ENCODE measurements at places on chromosomes 5 and 9.

GRCh38 chr9:134712926-134713325 is 71.3 kb downstream of the COL5A1 start:
- no peaks in the 10 kb centered on the region for H3K4me1 ChIP-seq
- H3K27ac ChIP-seq, result peak overlapping the region; percentile 4
- H3K27me3 ChIP-seq, result no peaks in the 10 kb centered on the region
- DNase-seq, result no peak
- H3K36me3 ChIP-seq, result peaks cover 10% of the 10 kb centered on the region
- no peak overlapping the region for H3K4me3 ChIP-seq

DNA sequence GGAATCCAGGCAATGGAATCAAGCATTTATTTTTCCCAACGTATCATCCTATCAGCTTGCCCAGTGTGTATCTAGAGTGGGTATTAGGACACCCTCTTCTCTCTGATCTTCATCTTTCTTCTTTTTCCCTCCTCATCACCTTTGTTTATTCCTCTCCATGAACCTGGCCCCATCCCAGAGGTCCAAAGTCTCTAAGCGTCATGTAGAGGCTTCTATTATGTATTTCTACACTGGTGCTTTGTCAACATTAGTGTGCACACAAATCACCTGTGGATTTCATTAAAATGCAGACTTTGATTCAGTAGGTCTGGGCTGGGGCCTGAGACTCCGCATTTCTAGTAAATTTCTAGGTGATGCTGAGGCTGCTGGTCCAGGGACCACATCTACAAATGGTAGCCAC is 19.8 kb upstream of the PIP5K1B start:
- no peak overlapping the region for H3K4me3 ChIP-seq
- H3K36me3 ChIP-seq, result no peaks in the 10 kb centered on the region
- no peak overlapping the region for H3K27ac ChIP-seq
- peaks cover 17% of the 10 kb centered on the region for H3K27me3 ChIP-seq

GRCh38 chr9:72363908-72364678 is 915 bp downstream of the ZFAND5 start:
- DNase-seq, result peak; percentile 38
- peak overlapping the region; percentile 92 for H3K27ac ChIP-seq
- H3K4me1 ChIP-seq, result peaks cover 51% of the 10 kb centered on the region
- H3K36me3 ChIP-seq, result peaks cover 17% of the 10 kb centered on the region
- peaks cover 3% of the 10 kb centered on the region for H3K27me3 ChIP-seq
- H3K4me3 ChIP-seq, result peak overlapping the region; percentile 95

DNA sequence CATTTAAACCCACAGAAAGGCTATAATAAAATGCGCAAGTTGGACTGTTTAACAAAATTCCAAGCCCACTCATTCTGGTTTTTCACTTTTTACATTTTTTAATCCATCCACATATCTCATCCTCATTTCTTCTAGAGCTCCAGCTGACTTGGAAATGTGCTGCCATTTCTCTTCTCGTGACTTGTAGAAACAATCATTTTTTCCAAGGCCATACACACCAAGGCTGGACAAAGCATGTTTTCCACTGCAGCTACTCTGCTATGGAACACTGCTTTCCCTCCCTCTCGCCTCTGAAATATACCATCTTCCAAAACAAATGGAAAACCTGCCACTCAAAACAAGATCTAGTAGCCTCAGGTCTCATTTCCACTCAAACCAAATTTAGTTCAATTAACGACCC is 141.1 kb downstream of the ESM1 start:
- H3K4me1 ChIP-seq, result peaks cover 13% of the 10 kb centered on the region
- H3K27ac ChIP-seq, result peak overlapping the region; percentile 39
- no peak for DNase-seq
- no peaks in the 10 kb centered on the region for H3K27me3 ChIP-seq

- H3K27ac ChIP-seq, result no peak overlapping the region
- peaks cover 16% of the 10 kb centered on the region for H3K4me1 ChIP-seq
- no peaks in the 10 kb centered on the region for H3K27me3 ChIP-seq
- DNase-seq, result no peak
Observed at GRCh38 chr5:132467287-132467984, 23.1 kb downstream of the IRF1 start.

DNA sequence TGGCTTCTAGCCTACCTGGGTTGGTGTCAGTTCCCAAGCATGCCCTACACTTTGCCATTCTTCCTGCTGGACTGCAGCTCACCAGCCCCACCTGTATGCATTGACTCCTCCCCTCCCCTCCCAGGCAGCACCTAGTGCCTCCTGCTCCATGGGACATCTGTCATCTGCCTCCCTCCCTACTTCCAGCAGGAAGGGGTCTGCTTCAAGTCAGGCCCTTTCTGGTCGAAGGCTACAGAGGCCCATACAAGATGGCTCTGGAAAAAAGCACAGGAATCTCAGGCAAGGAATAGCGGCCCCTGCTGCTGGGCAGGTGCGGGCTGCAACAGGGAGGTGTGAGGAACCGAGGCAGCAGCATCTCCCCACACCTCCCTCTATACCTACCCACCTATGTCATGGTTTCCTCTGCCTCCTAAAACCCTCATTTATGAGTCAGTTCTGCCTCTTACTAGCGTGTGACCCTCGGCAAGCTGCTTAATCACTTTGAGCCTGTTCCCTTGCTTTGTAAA is 19.7 kb downstream of the WWC1 start:
- H3K27ac ChIP-seq, result no peak overlapping the region
- H3K4me3 ChIP-seq, result no peak overlapping the region
- no peaks in the 10 kb centered on the region for H3K36me3 ChIP-seq
- no peak for DNase-seq
- peaks cover 20% of the 10 kb centered on the region for H3K4me1 ChIP-seq

DNA sequence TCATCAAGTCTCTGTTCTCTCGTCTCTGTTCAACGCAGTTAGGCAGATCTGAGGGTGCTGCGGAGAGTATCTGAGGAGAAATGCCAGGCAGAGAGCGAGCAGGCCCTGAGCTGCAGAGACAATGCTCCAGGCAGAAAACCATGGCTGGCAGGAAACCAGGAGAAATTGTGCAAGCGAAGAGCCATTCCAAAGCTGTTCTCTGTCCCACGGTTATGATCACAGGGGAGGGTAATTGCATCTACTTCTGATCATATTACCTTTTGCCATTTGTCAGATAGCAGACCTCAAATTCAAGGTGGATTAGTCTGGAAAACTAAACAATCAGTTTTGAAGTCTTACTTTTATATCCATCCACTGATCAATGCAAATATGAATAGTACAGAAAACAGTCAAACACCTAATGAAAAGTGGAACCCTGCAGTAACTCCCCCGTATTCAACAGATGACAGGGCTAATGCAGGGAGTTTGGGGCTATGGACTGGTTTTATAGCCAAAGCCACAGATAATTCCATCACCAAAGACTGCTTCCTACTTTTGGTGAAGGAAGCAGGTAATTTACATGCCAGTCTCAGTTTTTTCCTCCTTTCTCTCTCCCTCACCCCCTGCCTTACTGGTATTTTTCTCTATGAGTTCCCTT is 228.0 kb downstream of the DCP2 start:
- H3K27ac ChIP-seq, result no peak overlapping the region
- H3K36me3 ChIP-seq, result no peaks in the 10 kb centered on the region
- H3K4me3 ChIP-seq, result no peak overlapping the region
- no peak for DNase-seq

DNA sequence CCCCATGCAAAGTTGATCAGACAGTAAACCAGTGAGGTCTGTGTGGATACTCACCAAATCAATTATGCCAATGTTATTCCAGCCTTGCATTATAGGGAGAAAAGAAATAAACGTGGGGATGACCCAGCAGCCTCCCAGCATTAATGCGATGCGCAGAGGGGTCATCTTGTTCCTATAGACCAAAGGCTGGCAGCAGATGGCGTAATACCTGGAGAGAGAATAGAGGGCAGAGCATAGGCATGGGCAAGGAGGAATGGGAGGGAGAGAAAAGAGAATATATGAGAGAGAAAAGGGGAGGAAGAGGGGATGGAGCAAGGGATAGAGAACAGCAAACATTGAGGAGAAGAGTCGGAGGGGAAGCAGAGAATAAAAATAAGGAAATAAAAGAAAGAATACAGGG is 131.2 kb downstream of the HTR4 start:
- H3K27me3 ChIP-seq, result peaks cover 30% of the 10 kb centered on the region
- H3K36me3 ChIP-seq, result no peaks in the 10 kb centered on the region
- H3K4me1 ChIP-seq, result no peaks in the 10 kb centered on the region
- H3K4me3 ChIP-seq, result no peak overlapping the region
- no peak overlapping the region for H3K27ac ChIP-seq

- H3K4me1 ChIP-seq, result peaks cover 32% of the 10 kb centered on the region
- H3K36me3 ChIP-seq, result no peaks in the 10 kb centered on the region
- no peak overlapping the region for H3K27ac ChIP-seq
Observed at GRCh38 chr5:178336889-178337288, 104.3 kb upstream of the PHYKPL start.

GRCh38 chr5:40021007-40021406 is 596.2 kb upstream of the DAB2 start:
- no peaks in the 10 kb centered on the region for H3K36me3 ChIP-seq
- H3K4me1 ChIP-seq, result no peaks in the 10 kb centered on the region
- DNase-seq, result no peak
- no peak overlapping the region for H3K27ac ChIP-seq
- no peak overlapping the region for H3K4me3 ChIP-seq

DNA sequence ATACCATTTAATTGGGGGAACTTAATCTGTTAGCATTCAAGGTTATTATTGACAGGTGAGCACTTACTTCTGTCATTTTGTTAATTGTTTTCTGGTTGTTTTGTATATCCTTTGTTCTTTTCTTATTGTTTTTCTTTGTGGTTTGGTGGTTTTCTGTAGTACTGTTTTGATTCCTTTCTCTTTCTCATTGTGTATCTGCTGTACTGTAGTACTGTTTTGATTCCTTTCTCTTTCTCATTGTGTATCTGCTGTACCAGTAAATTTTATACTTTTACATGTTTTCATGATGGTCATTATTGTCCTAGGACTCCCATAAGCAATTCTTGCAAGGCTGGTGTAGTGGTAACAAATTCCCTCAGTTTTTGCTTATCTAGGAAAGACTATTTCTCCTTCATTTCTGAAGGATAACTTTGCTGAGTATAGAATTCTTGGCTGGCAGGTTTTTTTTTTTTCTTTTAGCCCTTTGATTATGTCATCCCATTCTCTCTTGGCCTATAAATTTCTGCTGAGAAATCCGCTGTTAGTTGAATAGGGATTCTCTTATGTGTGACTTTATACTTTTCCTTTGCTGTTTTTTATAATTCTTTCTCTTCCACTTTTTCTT is 24.1 kb upstream of the CACNA1B start:
- H3K27me3 ChIP-seq, result no peaks in the 10 kb centered on the region
- no peak overlapping the region for H3K4me3 ChIP-seq

DNA sequence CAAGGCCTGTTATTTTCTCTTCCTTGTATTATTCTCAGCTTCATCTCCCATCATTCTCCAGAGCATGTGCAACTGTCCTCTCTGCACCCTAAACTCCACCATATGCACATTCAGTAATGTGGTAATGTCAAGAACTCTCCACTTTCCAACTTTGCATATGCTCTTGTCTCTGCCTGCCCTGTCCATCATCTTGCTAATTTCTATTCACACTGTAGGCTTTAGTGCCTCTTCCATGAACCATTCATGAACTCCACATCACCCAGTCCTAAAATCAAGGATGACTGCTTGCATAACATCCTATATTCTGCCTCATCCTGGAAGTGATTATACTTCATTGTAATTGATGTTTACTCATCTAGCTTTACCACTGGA is 354.8 kb downstream of the PDE4D start:
- H3K27me3 ChIP-seq, result no peaks in the 10 kb centered on the region
- no peak overlapping the region for H3K4me3 ChIP-seq
- peaks cover 6% of the 10 kb centered on the region for H3K4me1 ChIP-seq
- no peak for DNase-seq
- H3K27ac ChIP-seq, result no peak overlapping the region

GRCh38 chr9:38039907-38040682 is 28.9 kb downstream of the SHB start:
- peak overlapping the region; percentile 84 for H3K27ac ChIP-seq
- peaks cover 66% of the 10 kb centered on the region for H3K4me1 ChIP-seq
- H3K36me3 ChIP-seq, result no peaks in the 10 kb centered on the region
- no peak for DNase-seq

GRCh38 chr9:88789785-88790184 is 201.5 kb upstream of the S1PR3 start:
- peaks cover 74% of the 10 kb centered on the region for H3K27me3 ChIP-seq
- no peak for DNase-seq
- peaks cover 3% of the 10 kb centered on the region for H3K36me3 ChIP-seq
- peaks cover 28% of the 10 kb centered on the region for H3K4me1 ChIP-seq

DNA sequence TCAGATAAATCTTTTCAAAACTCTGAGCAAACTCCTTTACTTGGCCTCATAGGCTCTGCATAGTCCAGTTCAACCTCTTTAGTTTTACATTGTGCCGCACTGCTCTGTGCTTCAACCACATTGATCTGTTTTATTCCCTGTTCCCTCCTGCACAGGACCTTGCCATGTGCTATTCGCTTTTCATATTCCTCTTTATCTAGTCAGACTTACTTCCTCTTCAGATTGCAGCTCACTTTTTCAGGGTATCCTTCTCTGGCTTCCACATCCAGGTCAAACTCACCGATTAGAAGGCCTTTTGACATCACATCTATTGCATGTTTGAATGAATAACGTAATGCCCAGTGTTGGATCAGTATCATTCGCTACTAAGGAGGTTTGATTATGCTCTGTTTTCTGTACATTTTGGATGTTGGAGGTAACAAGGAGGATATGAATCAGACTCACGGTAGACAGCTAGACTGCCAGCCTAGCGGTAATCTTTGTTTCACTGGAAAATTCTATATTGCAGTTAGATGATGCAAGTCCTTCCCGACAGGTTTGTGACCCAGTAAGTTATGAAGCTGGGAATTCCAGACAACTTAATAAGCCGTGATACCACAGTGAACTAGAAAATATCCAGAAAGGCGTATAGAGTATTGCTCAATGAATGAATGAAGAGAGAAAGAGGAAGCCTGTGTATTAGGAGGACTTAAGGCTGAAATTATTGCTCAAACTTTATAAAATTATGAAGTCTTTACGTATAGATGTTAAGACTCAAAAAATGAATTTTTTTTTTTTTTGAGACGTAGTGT is 65.7 kb downstream of the IQGAP2 start:
- no peak for DNase-seq
- no peaks in the 10 kb centered on the region for H3K4me1 ChIP-seq
- peaks cover 6% of the 10 kb centered on the region for H3K36me3 ChIP-seq
- H3K27ac ChIP-seq, result no peak overlapping the region
- H3K27me3 ChIP-seq, result no peaks in the 10 kb centered on the region
- no peak overlapping the region for H3K4me3 ChIP-seq

GRCh38 chr9:15867988-15868387 is 315.1 kb downstream of the CCDC171 start:
- no peaks in the 10 kb centered on the region for H3K36me3 ChIP-seq
- H3K27me3 ChIP-seq, result no peaks in the 10 kb centered on the region
- DNase-seq, result no peak
- no peak overlapping the region for H3K27ac ChIP-seq
- no peaks in the 10 kb centered on the region for H3K4me1 ChIP-seq
- H3K4me3 ChIP-seq, result no peak overlapping the region
